ENCODE measurements at places on chromosomes 3 and 15. TPM values are rescaled to one million over a fixed set of nuclear protein-coding genes. Genes with fewer than 3 reads are reported as not detected.

Gene LRRC49
- polyA plus RNA-seq = 4.8 TPM

Gene SQOR
- 22.0 TPM for polyA plus RNA-seq

Gene NFKBIZ
- 24.4 TPM for polyA plus RNA-seq

Gene ZNF280D
- polyA plus RNA-seq = 17.3 TPM

Gene AQP9
- 0.15 TPM for polyA plus RNA-seq

Gene BLOC1S6
- 18.4 TPM for polyA plus RNA-seq

Gene ZNF80
- not detected for polyA plus RNA-seq

Gene GRM2
- 0.34 TPM for polyA plus RNA-seq

Gene CPLX3
- polyA plus RNA-seq = 0.09 TPM

Gene ARMC8
- 14.4 TPM for polyA plus RNA-seq

Gene EDEM1
- 9.3 TPM for polyA plus RNA-seq

Gene TMCO5A
- polyA plus RNA-seq = not detected

Gene COL6A5
- not detected for polyA plus RNA-seq

Gene IREB2
- polyA plus RNA-seq = 7.8 TPM

Gene ZIC4
- polyA plus RNA-seq = not detected

Gene SUMF1
- 15.5 TPM for polyA plus RNA-seq

Gene PDIA5
- 26.9 TPM for polyA plus RNA-seq
